Gastroesophageal sphincter (tissue), 4 donors: ENCODE measurements at places on chromosomes 12 and 14. TPM values are rescaled to one million over a fixed set of nuclear protein-coding genes. Genes with fewer than 3 reads are reported as not detected.

The RFX4 gene
- total RNA-seq: not detected

The CLEC4D gene
- total RNA-seq: not detected

The SLC4A8 gene
- 5.3 TPM for total RNA-seq

The VTI1B gene
- 96.2 TPM for total RNA-seq

The CPSF6 gene
- 31.1 TPM for total RNA-seq

The NGB gene
- total RNA-seq: 0.27 TPM

The FGD4 gene
- total RNA-seq: 56.7 TPM

The ASB2 gene
- 118 TPM for total RNA-seq

The KRT3 gene
- total RNA-seq: not detected

The SLC6A13 gene
- total RNA-seq: not detected

The SFSWAP gene
- 27.9 TPM for total RNA-seq

The FITM1 gene
- total RNA-seq: 0.67 TPM

The IAPP gene
- not detected for total RNA-seq

The SSTR1 gene
- total RNA-seq: 0.54 TPM

The TMCC3 gene
- total RNA-seq: 21.6 TPM

The KRT85 gene
- not detected for total RNA-seq

The TAS2R31 gene
- total RNA-seq: 13.2 TPM

The MUCL1 gene
- not detected for total RNA-seq

The P2RX7 gene
- 3.3 TPM for total RNA-seq

The LMNTD1 gene
- total RNA-seq: not detected

The IL31 gene
- total RNA-seq: not detected

The PSMA6 gene
- 157 TPM for total RNA-seq

The LETMD1 gene
- total RNA-seq: 43.1 TPM

The LYZ gene
- total RNA-seq: 14.0 TPM

The FAM90A1 gene
- not detected for total RNA-seq

The CEBPE gene
- total RNA-seq: not detected

The GLT8D2 gene
- 13.3 TPM for total RNA-seq

The SOCS4 gene
- total RNA-seq: 25.4 TPM

The EPYC gene
- total RNA-seq: not detected

The KSR2 gene
- total RNA-seq: 0.08 TPM

The GOLGA5 gene
- 36.1 TPM for total RNA-seq

The CLEC1A gene
- 3.3 TPM for total RNA-seq

The RDH12 gene
- not detected for total RNA-seq

The DAAM1 gene
- total RNA-seq: 64.0 TPM

The TMEM19 gene
- total RNA-seq: 15.5 TPM

The CHGA gene
- total RNA-seq: 1.8 TPM

The PTHLH gene
- total RNA-seq: 1.0 TPM

The CCER1 gene
- total RNA-seq: not detected

The FAM186B gene
- not detected for total RNA-seq

The GSC gene
- not detected for total RNA-seq

The EVL gene
- total RNA-seq: 38.1 TPM

The TMBIM4 gene
- 162 TPM for total RNA-seq

The SERPINA10 gene
- not detected for total RNA-seq

The KCNH3 gene
- total RNA-seq: 0.13 TPM

The CMTM5 gene
- 0.81 TPM for total RNA-seq

The KRT2 gene
- total RNA-seq: not detected

The SERPINA12 gene
- not detected for total RNA-seq

The ITPK1 gene
- 132 TPM for total RNA-seq

The CPNE6 gene
- total RNA-seq: not detected

The LIN7A gene
- total RNA-seq: 6.6 TPM

The KRT71 gene
- not detected for total RNA-seq

The TAS2R9 gene
- not detected for total RNA-seq

The CRACR2A gene
- total RNA-seq: 3.3 TPM

The SLC38A1 gene
- total RNA-seq: 175 TPM

The TEX52 gene
- total RNA-seq: not detected

The TAS2R19 gene
- total RNA-seq: 5.3 TPM
